Naive thymus-derived CD8-positive, alpha-beta T cell (primary cell): ENCODE measurements at places on chromosomes 12 and 14. TPM values are rescaled to one million over a fixed set of nuclear protein-coding genes. Genes with fewer than 3 reads are reported as not detected.

SIX4 gene
- total RNA-seq = not detected

LRFN5 gene
- total RNA-seq = not detected

GRCh38 chr12:130827432-130827831 is 11.6 kb downstream of the STX2 start:
- H3K36me3 ChIP-seq = peaks cover 15% of the 10 kb centered on the region
- peaks cover 38% of the 10 kb centered on the region for H3K4me1 ChIP-seq
- no peak overlapping the region for H3K4me3 ChIP-seq
- no peak for DNase-seq

DNA sequence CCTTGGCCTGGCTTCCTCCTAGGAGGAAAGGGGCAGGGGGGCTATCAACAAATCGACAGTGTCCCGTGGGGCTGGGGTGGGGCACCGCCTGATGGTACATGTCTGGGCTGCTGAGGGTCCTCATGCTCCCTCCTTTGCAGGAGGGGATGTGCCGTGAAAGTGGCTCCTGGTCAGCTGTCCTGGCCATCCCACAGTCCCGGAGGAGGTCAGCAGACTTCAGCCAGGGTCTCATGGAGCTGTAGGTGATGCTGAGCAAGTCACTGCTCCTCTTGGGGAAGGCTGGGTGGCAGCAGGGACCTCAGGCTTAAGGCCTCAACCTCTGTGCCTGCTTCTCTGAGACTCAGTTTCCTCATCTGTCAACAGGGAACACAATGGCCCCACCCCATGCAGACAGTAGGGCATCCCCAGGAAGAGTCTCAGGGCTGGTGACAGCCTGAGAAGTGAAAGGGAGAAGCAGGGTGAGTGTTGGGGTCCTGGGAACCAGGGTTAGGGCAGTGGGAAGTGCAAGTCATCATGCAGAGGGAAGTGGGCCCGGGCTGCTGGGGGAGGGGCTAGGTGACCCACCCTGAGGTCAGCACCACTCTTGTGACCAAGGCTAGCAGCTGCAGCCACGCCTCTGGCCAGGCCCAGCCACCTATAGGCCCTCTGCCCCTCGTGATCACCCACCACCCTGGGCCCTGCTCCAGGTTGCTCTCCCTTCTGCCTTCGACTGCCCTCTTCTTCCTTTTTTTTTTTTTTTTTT is 4.4 kb upstream of the TNFAIP2 start:
- no peaks in the 10 kb centered on the region for H3K36me3 ChIP-seq
- H3K4me1 ChIP-seq = peaks cover 18% of the 10 kb centered on the region
- no peak overlapping the region for H3K4me3 ChIP-seq
- no peak for DNase-seq
- H3K27ac ChIP-seq = no peak overlapping the region

REM2 gene
- 4.8 TPM for total RNA-seq

DNA sequence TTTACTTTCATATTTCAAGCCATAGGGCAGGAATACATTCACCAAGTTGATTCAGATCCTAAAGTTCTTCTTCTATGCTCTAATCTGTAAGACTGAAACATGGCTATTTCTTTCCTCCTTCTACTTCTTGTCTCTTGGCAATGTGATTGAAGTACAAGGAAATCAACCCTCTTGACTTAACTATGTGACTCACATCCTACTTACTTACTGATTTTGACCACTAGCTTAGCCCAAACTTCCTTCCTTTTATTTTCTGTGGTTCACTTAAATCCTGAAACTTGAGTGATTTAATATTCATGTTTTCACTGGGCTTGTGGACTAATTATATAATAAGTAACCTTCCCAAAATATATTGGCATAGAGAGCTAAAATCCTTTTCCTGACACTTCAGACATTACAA is 111.2 kb upstream of the NOVA1 start:
- no peaks in the 10 kb centered on the region for H3K4me1 ChIP-seq
- no peaks in the 10 kb centered on the region for H3K36me3 ChIP-seq
- no peak overlapping the region for H3K4me3 ChIP-seq

KRT6C gene
- not detected for total RNA-seq

LRP6 gene
- 7.8 TPM for total RNA-seq

DNA sequence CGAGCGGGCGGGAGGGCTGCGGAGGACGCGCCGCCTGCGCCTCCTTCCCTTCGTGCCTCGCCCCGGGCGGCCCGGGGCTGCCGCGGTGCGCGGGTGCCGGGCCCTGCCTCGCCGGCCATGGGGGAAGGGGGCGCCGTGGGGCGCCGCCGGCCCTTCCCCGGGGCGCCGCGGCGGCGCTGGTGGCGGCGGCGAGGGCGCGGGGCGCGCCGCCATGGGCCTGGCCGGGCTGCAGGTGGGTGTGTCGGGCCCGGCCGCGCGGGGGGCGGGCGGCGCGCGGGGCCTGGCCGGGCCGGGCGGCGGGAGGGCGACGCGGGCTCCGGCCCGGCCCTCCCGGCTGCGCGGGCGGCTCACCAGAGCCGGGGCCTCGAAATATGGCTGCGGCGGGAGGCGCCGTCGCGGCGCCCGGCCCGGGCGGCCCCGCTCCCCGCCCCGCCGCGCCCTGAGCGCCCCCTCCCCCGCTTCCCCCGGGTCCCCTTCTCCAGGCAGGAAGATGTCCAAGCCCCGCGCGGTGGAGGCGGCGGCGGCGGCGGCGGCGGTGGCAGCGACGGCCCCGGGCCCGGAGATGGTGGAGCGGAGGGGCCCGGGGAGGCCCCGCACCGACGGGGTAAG is 5.1 kb downstream of the KMT5A start:
- no peaks in the 10 kb centered on the region for H3K36me3 ChIP-seq
- no peaks in the 10 kb centered on the region for H3K27me3 ChIP-seq
- peaks cover 47% of the 10 kb centered on the region for H3K4me1 ChIP-seq
- H3K4me3 ChIP-seq = no peak overlapping the region

DNA sequence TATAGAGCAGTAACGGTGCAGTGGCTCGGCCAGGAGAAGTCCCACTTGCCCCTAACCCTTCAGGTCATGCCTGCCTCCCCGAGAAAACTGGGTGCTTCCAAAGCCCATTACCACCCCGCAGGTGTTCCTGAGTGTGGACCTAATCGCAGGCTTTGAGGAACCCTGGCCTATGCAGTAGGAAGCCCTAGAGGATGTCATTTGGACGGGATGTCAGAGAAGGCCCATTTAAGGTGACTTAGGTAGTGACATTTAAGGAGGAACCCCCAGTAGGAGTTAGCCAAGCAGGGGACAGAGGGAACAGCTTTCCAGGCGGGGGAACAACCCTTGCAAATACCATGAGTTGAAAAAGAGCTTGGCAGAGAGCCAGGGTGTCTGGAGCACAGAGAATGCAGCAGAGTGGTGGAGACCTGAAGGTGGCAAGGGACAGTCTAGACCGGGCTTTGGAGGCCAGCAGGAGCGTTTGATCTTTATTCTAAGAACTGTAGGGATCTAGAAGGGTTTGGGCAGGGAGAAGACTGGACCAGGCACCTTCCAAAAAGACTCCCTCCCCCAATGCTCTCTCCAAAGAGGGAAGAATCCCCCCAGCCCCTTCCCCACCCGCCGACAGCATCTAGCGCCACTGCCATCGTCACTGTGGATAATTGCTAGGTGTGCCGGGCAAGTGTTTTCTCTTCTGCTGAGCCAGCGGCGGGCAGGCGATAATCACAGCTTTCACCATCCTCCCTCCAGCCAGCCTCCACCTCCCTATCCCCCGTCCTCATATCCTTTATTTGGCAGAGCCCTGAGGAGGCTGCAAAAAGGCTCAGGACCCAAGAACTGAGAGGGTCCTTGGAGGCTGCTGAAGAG is 33.3 kb upstream of the BEGAIN start:
- H3K4me3 ChIP-seq = no peak overlapping the region
- peaks cover 4% of the 10 kb centered on the region for H3K27me3 ChIP-seq
- no peaks in the 10 kb centered on the region for H3K36me3 ChIP-seq
- no peak for DNase-seq
- no peak overlapping the region for H3K27ac ChIP-seq

DNA sequence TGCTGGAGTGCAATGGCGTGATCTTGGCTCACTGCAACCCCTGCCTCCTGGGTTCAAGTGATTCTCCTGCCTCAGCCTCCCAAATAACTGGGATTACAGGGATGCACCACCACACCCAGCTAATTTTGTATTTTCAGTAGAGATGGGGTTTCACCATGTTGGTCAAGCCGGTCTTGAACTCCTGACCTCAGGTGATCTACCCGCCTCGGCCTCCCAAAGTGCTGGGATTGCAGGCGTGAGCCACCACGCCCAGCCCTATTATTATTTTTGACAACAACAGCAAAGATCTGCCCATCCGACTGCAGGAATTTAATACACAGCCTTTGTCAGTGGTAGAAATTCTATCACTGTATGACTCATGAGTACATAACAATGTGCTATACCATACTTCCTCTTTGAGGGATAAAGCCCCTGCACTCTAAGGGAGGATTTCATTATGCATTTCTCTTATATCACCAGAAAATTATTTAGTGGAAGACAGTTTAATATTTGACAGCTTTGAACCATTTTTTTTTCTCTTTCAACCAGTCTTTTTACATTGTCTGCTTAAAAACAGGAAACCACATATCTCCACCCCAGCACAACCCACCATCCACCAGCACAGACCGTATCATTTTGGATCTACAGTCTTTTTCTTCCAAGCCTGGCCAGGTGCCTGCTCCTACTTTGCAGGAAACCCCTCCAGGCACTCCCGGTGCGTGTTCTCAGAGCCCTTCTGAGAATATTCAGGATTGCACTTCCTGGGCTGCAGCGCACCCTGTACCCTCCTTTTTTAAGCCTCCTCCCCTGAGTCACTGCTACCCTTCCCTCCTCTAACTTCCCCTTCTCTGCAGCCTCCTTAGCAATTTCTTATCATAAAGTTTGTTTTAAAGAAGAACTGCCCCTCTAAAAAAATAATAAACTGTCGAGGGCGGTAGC is 594 bp downstream of the ARHGDIB start:
- H3K36me3 ChIP-seq = peaks cover 48% of the 10 kb centered on the region
- H3K27ac ChIP-seq = peak overlapping the region; percentile 99
- H3K27me3 ChIP-seq = no peaks in the 10 kb centered on the region
- peak; percentile 81 for DNase-seq
- H3K4me3 ChIP-seq = peak overlapping the region; percentile 99
- H3K4me1 ChIP-seq = peaks cover 39% of the 10 kb centered on the region

GZMH gene
- total RNA-seq = 0.65 TPM

TAS2R43 gene
- 1.4 TPM for total RNA-seq

DNA sequence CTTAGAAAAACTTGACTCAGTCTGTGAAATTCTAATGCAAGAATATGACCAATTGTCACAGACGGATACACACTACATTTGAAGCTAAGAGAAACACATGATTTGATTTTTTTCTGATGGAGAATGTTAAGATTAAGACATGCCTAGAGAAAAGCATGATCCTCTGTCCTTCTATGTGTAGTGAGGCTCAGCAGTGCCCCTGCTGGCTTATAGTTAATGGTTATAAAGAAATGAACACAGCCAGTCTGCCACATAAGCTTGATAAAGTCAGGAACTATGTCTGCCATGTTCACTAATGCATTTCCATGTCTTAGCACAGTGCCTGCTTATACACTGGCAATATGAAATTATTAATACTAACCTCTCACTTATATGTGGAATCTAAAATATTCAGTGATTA is 168.1 kb upstream of the DAAM1 start:
- no peaks in the 10 kb centered on the region for H3K4me1 ChIP-seq
- peaks cover 4% of the 10 kb centered on the region for H3K27me3 ChIP-seq
- no peaks in the 10 kb centered on the region for H3K36me3 ChIP-seq
- DNase-seq = no peak
- no peak overlapping the region for H3K4me3 ChIP-seq
